Activated naive CD8-positive, alpha-beta T cell treated with anti-CD3 and anti-CD28 coated beads, Interleukin-2, amount 10 ng/mL, durations not matched to agents 7 days and 5 days (primary cell): ENCODE measurements at places on chromosomes 3 and 15.

DNA sequence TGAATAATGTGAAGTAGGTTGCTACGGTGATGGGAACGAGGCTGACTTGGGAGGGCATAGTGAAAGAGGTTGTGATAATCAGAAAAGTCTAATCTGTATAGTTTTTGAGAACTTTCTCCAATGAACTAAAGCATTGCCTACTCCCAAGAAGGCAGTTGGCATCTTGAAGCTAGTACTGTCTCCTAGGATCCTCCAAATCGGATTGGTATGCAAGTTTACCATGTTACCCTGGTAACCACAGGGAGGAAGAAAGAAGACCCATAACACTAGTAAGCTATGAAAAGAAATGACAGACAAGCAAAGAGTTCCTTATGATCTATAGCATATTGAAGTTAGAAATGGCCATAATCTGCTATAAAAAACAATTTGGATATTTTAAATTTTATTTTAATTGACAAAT, 127.2 kb upstream of the SYNPR start:
- H3K4me1 ChIP-seq, result no peaks in the 10 kb centered on the region
- no peak for DNase-seq
- H3K27ac ChIP-seq, result no peak overlapping the region

DNA sequence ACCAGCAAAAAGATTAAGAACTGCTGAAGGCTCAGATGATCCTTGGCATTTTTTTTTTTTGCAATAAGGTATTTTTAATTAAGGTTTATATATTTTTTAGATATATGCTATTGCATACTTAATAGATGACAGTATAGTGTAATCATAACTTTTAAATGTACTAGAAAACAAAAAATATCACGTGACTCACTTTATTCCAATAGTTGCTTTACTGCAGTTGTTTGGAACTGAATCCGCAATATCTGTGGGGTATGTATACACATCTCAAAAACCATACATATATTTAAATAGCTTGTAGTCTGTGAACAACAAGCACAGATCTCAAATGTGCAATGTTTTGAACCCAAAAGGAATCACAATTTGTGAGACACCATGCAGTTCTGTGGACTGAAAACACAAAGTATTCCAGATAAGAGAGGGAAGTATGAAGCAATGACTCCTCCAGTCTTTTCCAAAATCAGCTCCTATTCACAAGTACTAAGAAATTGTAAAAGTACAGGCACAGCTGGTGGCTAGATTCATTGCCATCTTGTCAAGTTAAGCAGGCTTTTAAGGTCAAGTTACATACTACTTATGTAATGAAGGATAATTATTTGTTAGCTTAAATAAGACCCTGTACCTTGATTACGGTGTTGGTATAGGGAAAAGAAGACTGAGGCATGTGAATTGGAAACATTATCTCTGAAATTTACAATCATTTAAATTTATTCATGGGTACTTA, 331.1 kb downstream of the TBC1D5 start:
- H3K27me3 ChIP-seq, result no peaks in the 10 kb centered on the region
- no peak overlapping the region for H3K4me3 ChIP-seq
- no peak for DNase-seq
- H3K27ac ChIP-seq, result no peak overlapping the region
- H3K4me1 ChIP-seq, result no peaks in the 10 kb centered on the region

DNA sequence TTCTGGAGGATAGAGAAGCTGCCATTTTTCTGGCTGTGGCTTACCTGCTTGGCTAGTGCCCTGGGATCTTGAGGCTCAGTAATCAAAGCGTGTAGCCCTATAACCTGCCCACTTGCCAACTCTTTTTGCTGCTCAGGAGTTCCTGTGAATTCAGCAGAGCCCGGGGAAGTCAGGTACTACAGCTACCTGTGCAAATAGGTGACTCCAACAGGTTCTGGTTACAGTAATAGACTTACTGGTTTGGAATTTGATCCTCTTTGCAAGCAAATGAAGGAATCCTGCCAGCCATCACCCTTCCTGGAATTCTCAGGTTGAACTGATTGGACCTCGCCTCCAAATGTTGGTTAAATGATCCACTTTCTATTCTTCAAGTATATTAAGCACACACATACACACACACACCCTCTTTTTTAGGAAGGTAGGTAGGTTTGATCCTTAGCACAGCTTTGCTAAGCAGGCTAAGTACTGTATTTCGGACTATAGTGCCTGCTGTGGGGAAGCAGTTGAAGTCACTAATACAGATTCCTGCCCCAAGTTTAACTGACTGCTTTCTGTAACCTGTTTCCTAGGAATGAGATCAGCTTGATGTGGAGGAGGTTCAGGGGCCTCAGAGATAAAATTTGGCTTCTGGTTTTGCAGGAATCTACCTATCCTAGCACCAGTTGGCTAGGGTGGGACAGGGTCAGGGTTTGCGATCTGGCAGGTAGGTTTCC, 2.3 kb downstream of the PPCDC start:
- peak overlapping the region; percentile 3 for H3K27ac ChIP-seq
- H3K4me3 ChIP-seq, result peak overlapping the region; percentile 95
- peaks cover 25% of the 10 kb centered on the region for H3K4me1 ChIP-seq
- H3K36me3 ChIP-seq, result no peaks in the 10 kb centered on the region
- DNase-seq, result no peak

DNA sequence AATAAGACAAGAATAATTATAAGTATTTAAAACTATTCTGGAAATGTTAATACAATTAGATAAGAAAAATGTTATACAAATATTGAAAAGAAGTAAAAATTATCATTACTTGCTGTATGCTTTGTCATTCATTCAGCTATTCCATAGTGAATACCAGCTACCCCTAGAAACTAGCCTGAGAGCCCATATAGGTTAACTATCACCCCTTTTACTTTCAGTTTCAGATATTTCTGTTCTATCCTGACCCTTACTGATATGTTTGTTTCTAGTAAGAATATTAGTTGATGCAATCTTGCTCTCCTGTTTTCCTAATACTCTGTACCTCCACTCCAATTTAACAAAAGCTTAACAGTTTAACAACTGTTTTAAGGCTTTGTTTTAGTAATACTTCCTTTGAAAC, 31.6 kb downstream of the FAM227B start:
- H3K27me3 ChIP-seq, result no peaks in the 10 kb centered on the region
- H3K4me3 ChIP-seq, result peak overlapping the region; percentile 47
- peaks cover 2% of the 10 kb centered on the region for H3K36me3 ChIP-seq
- no peak for DNase-seq

DNA sequence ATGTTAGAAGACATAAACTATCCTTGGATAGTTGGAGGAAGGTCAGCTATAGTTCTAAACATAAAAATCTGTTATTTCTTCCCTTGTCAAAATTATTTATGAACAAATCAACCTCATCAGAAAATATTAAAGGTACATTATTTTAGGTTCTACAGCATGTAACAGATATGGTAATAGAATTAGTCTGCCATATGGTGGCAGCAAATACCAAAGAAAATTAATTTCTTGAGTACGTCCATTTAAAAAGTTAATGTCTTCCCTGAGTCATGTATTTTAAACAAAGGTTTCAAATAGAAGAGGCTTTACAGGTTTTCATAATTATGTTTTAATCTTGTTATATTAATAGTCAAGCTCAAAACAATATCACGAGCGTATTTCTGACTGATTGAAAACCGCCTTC, 17.9 kb upstream of the ANKRD28 start:
- no peaks in the 10 kb centered on the region for H3K36me3 ChIP-seq
- no peaks in the 10 kb centered on the region for H3K27me3 ChIP-seq
- no peak for DNase-seq
- peaks cover 16% of the 10 kb centered on the region for H3K4me1 ChIP-seq
- no peak overlapping the region for H3K4me3 ChIP-seq

DNA sequence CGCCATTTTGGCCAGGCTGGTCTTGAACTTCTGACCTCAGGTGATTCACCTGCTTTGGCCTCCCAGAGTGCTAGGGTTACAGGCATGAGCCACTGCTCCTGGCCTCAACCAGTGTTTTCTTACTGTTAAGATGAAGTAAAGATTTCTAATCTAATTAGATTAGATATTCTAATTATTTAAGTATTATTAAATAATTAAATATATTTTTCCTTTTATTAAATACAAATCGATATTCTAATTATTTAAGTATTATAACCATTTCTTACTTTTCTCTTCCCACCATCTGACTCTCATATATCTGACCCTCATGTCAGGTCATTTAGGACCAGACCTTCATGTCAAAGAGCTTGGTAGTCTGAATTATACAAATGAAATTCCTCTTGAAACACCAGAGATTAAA, 1291.9 kb upstream of the EPHA6 start:
- no peaks in the 10 kb centered on the region for H3K4me1 ChIP-seq
- H3K27me3 ChIP-seq, result no peaks in the 10 kb centered on the region
- no peaks in the 10 kb centered on the region for H3K36me3 ChIP-seq
- H3K4me3 ChIP-seq, result no peak overlapping the region
- no peak overlapping the region for H3K27ac ChIP-seq
- no peak for DNase-seq

GRCh38 chr3:126263539-126263938, 83.2 kb upstream of the ALDH1L1 start:
- no peak overlapping the region for H3K27ac ChIP-seq
- H3K4me3 ChIP-seq, result no peak overlapping the region
- H3K27me3 ChIP-seq, result peaks cover 17% of the 10 kb centered on the region
- peaks cover 3% of the 10 kb centered on the region for H3K4me1 ChIP-seq

GRCh38 chr3:61985020-61985419, 388.3 kb downstream of the FEZF2 start:
- H3K36me3 ChIP-seq, result no peaks in the 10 kb centered on the region
- H3K27me3 ChIP-seq, result peaks cover 4% of the 10 kb centered on the region
- no peak overlapping the region for H3K27ac ChIP-seq
- DNase-seq, result no peak

- no peak overlapping the region for H3K4me3 ChIP-seq
- H3K27me3 ChIP-seq, result no peaks in the 10 kb centered on the region
- no peak for DNase-seq
- H3K36me3 ChIP-seq, result peaks cover 12% of the 10 kb centered on the region
- H3K4me1 ChIP-seq, result peaks cover 4% of the 10 kb centered on the region
- H3K27ac ChIP-seq, result no peak overlapping the region
Observed at GRCh38 chr3:42037318-42037945, 53.7 kb upstream of the TRAK1 start.

- DNase-seq, result no peak
- no peak overlapping the region for H3K27ac ChIP-seq
- H3K4me1 ChIP-seq, result peaks cover under 1% of the 10 kb centered on the region
- H3K4me3 ChIP-seq, result no peak overlapping the region
- no peaks in the 10 kb centered on the region for H3K36me3 ChIP-seq
Observed at GRCh38 chr3:10778492-10779292, 37.3 kb upstream of the SLC6A11 start.

DNA sequence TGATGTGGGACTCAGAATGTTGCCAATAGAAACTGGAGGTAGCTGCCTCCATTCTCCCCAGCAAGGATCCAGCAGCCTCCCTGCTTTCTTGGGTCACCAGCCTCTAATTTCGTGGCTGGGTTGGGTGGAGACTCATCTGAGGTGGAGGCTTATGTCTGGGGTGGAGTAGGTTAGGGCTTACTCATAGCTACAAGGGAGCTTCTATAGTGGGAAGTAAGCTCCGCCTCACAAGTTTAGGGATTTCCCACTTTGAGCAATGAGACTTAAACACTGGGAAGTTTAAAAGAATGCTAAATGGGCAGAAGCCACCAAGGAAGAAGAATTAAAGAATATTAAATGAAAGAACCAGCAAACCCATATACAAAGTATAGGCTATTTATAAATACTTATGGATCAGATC, 63.8 kb downstream of the GJD2 start:
- H3K27me3 ChIP-seq, result peaks cover 15% of the 10 kb centered on the region
- H3K4me3 ChIP-seq, result no peak overlapping the region
- no peaks in the 10 kb centered on the region for H3K36me3 ChIP-seq
- no peak overlapping the region for H3K27ac ChIP-seq
- DNase-seq, result no peak

DNA sequence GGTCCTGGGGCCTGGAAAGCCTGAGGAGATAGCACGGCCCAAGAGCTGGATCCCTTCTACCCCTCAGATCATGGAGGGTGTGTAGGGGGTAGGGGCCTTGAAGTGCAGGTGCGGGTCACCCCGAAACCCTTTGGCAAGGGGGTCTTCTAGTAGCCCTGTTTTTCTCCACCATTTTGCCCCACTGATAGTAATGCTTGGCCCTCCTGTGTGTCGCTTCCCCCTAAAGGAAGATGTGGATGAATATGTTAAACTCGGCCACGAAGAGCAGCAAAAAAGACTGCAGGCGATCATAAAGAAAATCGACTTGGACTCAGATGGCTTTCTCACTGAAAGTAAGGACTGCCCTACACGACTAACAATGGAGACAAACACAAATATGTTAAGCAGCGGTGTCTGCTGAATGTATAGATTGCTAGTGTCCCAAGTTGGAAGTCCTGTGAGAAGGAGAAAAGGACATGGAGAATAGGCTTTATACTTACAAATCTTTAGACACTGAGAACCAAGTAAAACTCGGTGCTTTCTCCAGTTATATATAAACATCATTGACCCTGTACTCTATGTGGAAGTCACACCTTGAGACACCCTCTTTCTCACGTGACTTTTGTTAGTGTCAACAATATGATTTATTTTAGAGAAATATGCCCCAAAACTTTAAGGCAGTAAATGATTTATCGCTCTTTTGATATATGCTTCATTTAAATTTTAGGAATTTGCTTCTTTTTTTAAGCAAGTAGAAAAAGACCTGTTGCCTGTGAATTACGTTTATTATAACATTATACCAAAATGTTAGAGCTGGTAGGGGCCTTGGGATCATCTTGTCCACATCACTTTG, 802 bp downstream of the RCN2 start:
- no peak for DNase-seq
- peak overlapping the region; percentile 91 for H3K4me3 ChIP-seq
- no peaks in the 10 kb centered on the region for H3K27me3 ChIP-seq
- peak overlapping the region; percentile 90 for H3K27ac ChIP-seq

DNA sequence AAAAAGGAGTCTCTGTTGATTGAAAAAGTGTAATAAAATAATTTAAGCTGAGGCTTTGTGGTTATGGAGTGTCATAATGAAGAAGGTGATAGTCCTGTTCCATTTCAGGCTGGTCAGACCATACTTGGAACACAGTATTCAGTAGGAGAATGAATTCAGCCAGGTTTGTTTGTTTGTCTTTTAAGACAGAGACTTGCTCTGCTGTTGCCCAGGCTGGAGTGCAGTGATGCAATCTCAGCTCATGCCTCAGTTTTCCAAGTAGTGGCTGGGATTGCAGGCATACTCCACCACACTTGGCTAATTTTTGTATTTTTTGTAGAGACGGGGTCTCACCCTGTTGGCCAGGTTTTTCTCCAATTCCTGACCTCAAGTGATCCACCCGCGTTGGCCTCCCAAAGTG, 33.5 kb downstream of the IQGAP1 start:
- no peaks in the 10 kb centered on the region for H3K27me3 ChIP-seq
- H3K4me1 ChIP-seq, result peaks cover 36% of the 10 kb centered on the region

- H3K27me3 ChIP-seq, result peaks cover 19% of the 10 kb centered on the region
- H3K4me3 ChIP-seq, result no peak overlapping the region
- peaks cover 14% of the 10 kb centered on the region for H3K4me1 ChIP-seq
Observed at GRCh38 chr3:97815149-97815917, 6.5 kb upstream of the CRYBG3 start.
